Activated CD4-positive, alpha-beta T cell treated with anti-CD3 and anti-CD28 coated beads, Interleukin-2, amount 10 ng/mL, durations not matched to agents 7 days and 5 days (primary cell): ENCODE measurements at places on chromosomes 2 and 18. TPM values are rescaled to one million over a fixed set of nuclear protein-coding genes. Genes with fewer than 3 reads are reported as not detected.

Gene GALNT5
- not detected for total RNA-seq

DNA sequence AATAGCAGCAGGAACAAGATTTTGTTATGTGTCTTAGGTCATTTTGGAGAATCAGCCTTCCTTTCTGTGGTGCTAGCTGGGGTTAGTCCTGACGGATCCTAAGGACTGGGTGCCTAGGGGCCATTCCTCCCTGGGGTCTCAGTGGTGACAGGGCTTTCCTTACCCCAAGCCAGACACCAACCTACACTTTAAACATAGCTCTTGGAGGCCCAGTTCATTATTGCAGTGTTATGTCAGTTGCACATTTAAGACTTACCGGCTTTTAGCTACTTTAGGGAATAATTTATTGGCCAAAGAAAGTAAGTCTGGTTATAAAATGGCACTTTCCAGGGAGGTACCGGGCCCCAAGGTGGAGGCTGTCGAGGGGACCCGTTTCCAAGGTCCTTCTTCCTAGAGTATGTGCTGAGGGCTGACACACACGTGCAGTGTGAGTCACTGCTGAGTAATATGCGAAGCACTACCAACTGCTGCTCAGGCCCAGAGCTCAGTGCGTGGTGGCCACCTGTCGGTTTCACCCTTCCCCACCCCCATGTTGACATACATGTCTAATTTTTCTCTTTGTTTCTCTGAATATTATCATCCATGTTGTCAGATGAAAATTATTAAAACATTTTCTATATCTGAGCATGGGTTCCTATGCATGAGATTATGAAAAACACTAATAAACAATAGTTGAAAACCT lies 37.0 kb upstream of the GRHL1 start:
- peaks cover 32% of the 10 kb centered on the region for H3K36me3 ChIP-seq
- peak; percentile 18 for DNase-seq
- H3K4me1 ChIP-seq, result peaks cover 6% of the 10 kb centered on the region
- H3K4me3 ChIP-seq, result no peak overlapping the region
- H3K27ac ChIP-seq, result no peak overlapping the region

Gene CLASP1
- 54.9 TPM for total RNA-seq

DNA sequence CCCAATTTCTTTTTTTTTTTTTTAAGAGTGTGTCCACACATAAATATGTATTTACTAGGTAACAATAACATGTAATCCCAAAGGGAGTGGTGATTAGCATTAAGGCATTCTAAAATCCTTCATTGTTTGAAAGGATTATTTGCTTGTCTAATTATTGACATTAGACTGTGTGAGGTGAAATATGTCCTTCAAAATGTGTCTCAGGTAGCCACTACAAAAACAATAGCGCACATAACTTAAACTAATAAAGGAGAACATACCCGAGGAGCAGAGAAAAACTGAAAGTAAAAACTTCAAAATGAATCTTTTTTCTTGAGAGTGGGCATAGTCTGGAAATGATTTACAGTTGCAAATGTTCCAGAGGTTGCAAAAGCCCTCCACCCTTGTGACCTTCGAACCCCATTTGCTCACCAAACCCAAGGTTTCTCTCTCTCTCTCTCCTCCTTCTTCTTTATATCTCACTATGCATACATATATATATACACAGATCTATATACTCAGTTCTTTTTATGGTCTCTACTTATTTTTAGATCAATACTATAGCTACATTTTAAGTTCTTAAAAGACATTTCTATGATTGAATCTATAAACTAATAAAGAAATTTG lies 24.4 kb upstream of the FRZB start:
- DNase-seq, result no peak
- no peaks in the 10 kb centered on the region for H3K36me3 ChIP-seq
- H3K27ac ChIP-seq, result no peak overlapping the region
- H3K4me3 ChIP-seq, result no peak overlapping the region
- peaks cover 9% of the 10 kb centered on the region for H3K27me3 ChIP-seq

- DNase-seq, result no peak
- H3K27me3 ChIP-seq, result no peaks in the 10 kb centered on the region
- H3K4me1 ChIP-seq, result no peaks in the 10 kb centered on the region
- no peak overlapping the region for H3K27ac ChIP-seq
- H3K4me3 ChIP-seq, result no peak overlapping the region
These were observed 84.8 kb downstream of the SEPTIN10 start for GRCh38 chr2:109528811-109529501.

DNA sequence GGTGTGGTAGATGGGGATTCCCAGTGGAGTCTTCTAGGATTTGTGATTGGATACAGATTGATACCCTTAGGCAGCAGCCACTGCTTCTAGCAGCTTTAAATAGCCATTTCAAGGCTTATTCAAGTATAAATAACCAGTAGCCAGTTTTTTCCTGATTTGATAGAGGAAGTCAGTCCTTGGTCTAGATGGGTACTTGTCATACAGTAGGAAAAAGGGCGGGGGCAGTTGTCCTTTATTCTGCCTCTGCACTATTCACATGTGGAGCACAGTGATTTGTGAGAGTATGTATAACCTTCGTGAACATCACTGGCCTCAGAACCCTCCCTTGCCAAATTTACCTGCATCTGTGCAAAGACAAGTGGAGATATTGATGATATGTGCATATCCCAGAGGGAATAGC lies 6.8 kb downstream of the PPP1CB start:
- H3K27ac ChIP-seq, result peak overlapping the region; percentile 54
- H3K4me1 ChIP-seq, result peaks cover 42% of the 10 kb centered on the region
- H3K4me3 ChIP-seq, result no peak overlapping the region

DNA sequence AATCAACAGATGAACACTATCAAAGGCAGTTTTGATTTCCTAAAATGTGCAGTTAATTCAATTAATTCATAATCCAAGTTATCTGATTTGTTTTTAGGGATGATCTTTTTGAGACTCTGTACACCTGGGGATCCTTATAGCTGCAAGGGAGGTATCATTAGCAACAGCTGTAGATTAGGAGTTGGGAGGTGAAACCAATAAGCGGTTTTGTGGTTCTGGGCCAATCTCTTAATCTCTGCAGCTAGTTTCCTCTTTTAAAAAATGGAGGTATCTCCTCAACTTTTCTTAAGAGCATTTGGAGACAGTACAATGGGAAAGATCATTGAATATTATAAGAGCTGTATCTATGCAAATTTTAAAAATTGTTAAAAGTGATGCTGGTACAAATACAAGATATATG lies 126.0 kb downstream of the MC4R start:
- no peak for DNase-seq
- no peaks in the 10 kb centered on the region for H3K36me3 ChIP-seq
- no peaks in the 10 kb centered on the region for H3K4me1 ChIP-seq
- H3K27ac ChIP-seq, result no peak overlapping the region
- no peak overlapping the region for H3K4me3 ChIP-seq

GRCh38 chr18:53780666-53781065 lies 443.8 kb downstream of the MBD2 start:
- H3K27me3 ChIP-seq, result no peaks in the 10 kb centered on the region
- H3K4me1 ChIP-seq, result no peaks in the 10 kb centered on the region
- DNase-seq, result no peak
- no peak overlapping the region for H3K27ac ChIP-seq
- H3K4me3 ChIP-seq, result no peak overlapping the region

DNA sequence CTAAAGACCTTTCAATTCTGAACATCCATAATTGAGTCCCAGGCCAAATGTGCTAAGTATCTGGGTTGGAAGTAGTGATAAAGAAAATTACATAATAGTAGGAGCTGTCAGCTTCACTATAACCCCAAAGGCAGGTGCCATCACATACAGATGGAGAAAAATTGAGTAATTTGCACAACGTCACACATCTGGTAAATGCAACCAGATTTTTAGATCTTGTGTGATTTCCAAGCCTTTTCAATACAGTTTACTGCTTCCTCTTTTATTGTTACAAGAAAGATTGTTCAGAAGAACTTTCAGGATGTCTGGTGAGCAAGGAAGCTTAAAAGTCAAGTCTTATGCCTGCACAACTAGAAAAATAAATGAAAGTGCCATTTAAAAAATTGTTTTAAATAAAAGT lies 62.3 kb downstream of the UBE2E3 start:
- H3K27ac ChIP-seq, result no peak overlapping the region
- no peaks in the 10 kb centered on the region for H3K36me3 ChIP-seq
- H3K4me3 ChIP-seq, result no peak overlapping the region
- peaks cover 13% of the 10 kb centered on the region for H3K4me1 ChIP-seq

- peaks cover 6% of the 10 kb centered on the region for H3K27me3 ChIP-seq
- DNase-seq, result no peak
- peaks cover 5% of the 10 kb centered on the region for H3K4me1 ChIP-seq
- H3K4me3 ChIP-seq, result no peak overlapping the region
These were observed 91.6 kb downstream of the ITGB1BP1 start for GRCh38 chr2:9331704-9332103.
